Memory B cell (primary cell): ENCODE measurements at places on chromosomes 13 and 19.

DNA sequence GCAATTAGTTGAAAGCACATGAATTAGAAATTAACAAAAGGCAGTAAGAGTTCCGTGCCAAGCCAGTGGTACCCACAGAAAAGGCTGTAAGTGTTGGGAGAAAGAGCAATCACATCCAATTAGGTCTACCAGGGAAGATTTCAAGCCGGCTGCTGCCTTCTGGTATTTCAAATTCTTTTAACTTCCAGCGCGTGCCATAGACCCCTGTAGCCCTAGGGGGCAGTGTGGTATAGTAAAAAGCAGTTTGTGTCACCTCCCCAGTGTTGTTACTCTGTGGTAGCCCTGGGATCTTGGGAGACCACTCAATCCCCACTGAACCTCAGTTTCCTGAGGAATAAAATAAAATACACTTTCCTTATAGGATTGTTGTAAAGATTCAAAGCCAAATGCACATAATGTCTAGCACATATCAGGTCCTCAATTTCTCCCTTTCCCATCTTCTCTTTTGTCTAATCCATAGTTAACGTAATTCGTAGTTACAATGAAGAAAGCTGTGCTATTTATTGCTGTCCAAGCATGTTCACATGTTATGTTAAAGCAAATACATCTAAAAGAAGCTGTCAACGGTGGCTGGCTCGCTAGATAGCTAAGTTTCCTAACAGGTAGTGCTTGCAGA is 230.2 kb downstream of the TDRD3 start:
- no peaks in the 10 kb centered on the region for H3K36me3 ChIP-seq
- peaks cover 2% of the 10 kb centered on the region for H3K27me3 ChIP-seq
- no peak overlapping the region for H3K27ac ChIP-seq
- no peak overlapping the region for H3K4me3 ChIP-seq
- H3K4me1 ChIP-seq = no peaks in the 10 kb centered on the region

- no peak overlapping the region for H3K27ac ChIP-seq
- no peaks in the 10 kb centered on the region for H3K4me1 ChIP-seq
- no peak overlapping the region for H3K4me3 ChIP-seq
- no peak for DNase-seq
- no peaks in the 10 kb centered on the region for H3K27me3 ChIP-seq
- H3K36me3 ChIP-seq = no peaks in the 10 kb centered on the region
These were observed 252.2 kb upstream of the SLITRK6 start for GRCh38 chr13:86051134-86052103.

DNA sequence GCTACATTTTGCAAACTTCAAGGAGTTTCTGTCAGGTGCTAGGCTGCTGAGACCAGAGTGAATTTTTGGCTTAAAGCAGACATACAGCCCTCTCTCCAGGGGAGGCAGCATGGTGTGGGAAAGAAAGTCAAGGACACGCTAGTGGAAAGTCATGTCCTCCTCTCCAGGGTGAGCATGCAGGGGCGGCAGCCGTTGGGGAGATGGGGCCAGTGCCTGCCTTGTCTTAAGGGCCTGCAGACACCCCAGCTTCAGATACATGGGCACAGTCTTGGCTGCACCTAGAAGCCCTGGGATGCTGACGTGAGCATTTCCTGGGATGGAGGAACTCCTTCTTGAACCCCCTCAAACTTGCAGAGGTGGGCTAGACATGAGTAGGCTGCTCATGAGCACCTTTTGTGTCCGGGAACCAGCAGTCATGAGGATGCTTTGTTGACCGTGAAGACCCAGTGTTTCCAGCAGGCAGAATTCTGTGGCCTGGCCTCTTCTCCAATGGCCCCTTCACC is 43.3 kb upstream of the PEPD start:
- no peaks in the 10 kb centered on the region for H3K36me3 ChIP-seq
- H3K4me1 ChIP-seq = no peaks in the 10 kb centered on the region
- no peak overlapping the region for H3K27ac ChIP-seq

DNA sequence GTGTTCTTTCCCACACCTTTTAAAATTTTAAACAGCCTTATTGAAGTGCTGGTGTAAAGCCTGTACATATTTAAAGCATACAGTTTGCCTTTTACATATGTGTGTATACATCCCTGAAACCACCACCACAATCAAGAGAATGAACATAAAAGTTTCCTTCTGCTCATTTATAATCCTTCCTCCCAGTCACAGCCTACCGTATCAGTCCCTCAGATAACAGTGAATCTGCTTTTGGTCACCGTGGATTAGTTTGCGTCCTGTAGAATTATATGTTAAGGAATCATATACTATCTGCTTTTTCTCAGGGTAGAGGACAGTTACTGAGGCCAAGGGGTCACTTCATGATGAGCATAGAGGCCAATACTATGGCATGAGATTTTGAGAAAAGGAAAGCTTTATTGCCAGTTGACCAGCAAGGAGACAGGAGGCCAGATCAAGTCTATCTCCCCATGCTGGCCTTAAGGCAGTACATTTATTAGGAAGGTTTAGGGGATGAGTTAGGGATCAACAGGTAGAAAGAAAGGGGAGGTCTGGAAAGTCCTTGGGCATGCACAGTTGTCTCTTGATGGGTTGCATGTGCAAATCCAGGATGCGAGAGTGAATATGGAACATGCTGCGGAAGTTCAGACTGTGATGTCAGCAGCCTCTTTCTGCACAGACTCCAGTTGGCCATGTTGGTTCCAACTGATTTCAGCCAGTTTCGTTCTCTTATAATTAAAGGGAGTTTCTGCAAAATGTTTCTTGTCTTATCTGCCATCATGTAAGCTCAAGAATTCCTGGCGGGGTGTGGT is 36.3 kb upstream of the LSM14A start:
- peaks cover 4% of the 10 kb centered on the region for H3K4me1 ChIP-seq
- H3K4me3 ChIP-seq = peak overlapping the region; percentile 96
- DNase-seq = no peak
- no peaks in the 10 kb centered on the region for H3K27me3 ChIP-seq
- H3K36me3 ChIP-seq = no peaks in the 10 kb centered on the region

DNA sequence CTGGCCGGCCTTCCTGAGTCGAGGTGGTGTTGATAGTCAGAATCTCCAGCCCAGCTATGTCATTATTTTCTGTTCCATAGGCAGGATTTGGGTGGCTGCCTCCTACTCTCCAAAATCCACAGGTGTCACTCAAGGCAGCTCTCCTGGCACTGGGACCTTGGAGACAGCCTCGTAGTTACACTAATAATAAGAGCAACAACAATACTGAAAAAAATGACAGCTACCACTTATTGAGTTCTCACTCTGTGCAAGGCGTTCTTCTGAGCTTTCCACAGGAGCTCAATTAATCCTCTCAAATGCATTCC is 12.2 kb upstream of the KLK12 start:
- no peaks in the 10 kb centered on the region for H3K36me3 ChIP-seq
- no peaks in the 10 kb centered on the region for H3K4me1 ChIP-seq
- no peak for DNase-seq
- peaks cover 5% of the 10 kb centered on the region for H3K27me3 ChIP-seq
- H3K27ac ChIP-seq = no peak overlapping the region

DNA sequence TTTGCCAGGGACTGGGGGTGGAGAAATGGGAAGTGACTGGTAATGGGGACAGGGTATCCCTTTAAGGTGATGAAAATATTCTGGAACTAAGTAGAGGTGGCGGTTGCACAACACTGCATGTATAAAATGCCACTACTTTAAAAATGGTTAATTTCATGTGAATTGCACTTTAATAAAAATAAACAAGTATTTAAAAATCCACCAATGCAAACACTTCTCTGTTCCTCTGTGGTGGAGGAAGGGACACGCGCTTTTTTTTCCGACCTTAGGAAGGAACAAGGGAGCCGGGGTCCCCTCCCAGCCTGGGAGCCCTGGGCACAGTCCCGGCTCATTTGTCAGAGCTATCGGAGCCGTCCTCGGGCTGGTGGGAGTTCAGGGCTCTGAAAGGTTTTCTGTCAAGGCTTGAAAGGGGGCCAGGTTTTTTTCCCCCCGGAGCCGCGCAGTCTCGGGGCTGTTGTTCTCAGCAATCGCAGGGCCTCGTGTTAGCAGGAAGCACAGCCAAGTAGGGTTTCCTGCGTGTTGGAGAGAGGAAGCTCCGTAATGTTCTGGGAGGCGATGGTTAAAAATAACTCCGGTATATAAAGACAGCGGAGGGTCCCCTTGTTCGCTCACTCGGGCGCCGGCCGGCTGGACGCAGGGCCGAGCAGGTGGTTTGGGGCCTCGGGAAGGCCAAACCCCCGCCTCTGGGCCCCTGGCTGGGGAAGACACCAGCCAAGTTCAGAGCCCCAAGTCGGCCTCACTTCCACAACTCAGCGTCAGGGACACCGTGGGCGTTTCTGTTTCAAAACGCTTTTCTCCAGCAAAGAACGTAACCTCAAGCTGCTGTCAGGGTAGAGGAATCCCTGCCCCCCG is 41.2 kb upstream of the KLF2 start:
- peaks cover 4% of the 10 kb centered on the region for H3K27me3 ChIP-seq
- H3K27ac ChIP-seq = peak overlapping the region; percentile 80
- no peak for DNase-seq
- peak overlapping the region; percentile 52 for H3K4me3 ChIP-seq
- no peaks in the 10 kb centered on the region for H3K36me3 ChIP-seq
